ENCODE measurements at places on chromosomes 6 and 20. TPM values are rescaled to one million over a fixed set of nuclear protein-coding genes. Genes with fewer than 3 reads are reported as not detected.

DNA sequence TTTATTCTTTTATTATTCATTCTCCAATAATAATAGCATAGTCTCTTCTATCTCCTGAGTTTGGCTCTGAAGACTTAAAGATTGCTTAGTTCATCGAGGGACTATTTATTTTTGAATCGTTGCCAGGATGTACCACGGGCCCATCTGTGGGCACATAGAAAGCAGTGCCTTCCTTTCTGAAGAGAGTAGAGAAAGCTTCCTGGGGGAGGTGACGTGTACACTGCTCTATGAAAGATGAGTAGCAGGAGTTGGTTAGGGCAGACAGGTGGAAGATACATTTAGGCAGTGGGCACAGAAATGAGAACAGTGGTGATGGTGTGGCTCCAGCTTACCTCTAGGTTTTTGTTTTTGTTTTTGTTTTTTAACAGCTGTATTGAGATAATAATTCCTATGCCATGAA lies 98.4 kb downstream of the CDKAL1 start:
- DNase-seq: no peak

DNA sequence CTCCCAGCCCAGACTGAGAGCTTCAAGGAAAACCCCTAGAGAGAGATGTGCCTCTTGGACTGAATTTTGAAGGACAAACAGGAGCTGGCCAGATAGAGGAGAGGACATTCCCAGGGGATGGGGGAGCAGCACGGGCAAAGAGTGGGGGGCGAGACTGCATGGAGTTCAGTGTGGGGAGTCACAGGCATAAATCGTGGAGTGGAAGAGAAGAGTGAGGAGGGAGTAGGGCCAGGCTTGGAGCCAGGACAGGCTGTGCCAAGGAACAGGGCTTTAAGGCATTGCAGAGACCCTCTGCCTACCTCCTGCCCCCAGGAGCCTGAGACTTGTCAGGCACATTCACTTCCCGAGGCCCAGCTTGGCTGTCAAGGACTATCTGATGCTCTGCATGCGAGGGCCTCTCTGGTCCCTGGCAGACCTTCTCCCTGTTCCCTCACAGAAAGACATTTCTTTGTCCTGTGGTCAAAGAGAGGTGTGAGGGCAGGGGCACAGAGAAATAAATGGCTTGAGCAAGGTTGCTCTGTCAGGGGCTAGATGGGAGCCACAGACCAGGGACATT lies 5.2 kb upstream of the SLC22A7 start:
- no peak for DNase-seq

The MCHR2 gene
- not detected for total RNA-seq

The CLPSL1 gene
- not detected for total RNA-seq

GRCh38 chr20:38166703-38167233 lies 1.7 kb upstream of the TGM2 start:
- DNase-seq: no peak

The NRN1 gene
- total RNA-seq: 18.1 TPM

- DNase-seq: no peak
These were observed 54.9 kb upstream of the CARMIL1 start for GRCh38 chr6:25224242-25224641.

- DNase-seq: no peak
These were observed 27.1 kb downstream of the ADNP start for GRCh38 chr20:50904067-50904570.

The FUT9 gene
- total RNA-seq: not detected

The FGD2 gene
- total RNA-seq: 15.1 TPM

DNA sequence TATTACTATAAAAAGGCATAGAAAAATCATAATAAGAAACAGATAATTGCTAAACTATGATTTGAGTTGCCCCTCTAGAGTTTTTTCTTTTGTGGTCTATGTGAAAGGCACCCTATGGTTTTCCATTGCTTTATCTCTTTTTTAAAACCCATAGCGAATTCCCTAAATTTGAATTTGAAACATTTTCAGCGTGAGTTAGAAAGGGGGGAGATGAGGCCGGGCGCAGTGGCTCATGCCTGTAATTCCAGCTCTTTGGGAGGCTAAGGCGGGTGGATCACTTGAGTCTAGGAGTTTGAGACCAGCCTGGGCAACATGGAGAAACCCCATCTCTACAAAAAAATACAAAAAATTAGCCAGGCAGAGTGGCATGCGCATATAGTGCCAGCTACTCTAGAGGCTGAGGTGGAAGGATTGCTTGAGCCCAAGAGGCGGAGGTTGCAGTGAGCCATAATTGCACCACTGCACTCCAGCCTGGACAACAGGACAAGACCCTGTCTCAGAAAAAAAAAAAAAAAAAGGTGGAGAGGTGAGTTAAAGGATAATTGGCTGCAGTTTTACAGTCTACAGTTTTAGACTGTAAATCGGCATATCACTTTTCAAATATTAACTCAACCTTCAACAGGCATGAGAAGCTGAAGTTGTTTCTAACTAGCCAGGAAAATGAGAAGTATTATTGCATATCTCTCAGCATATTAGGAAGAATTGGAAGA lies 46.3 kb downstream of the SHLD1 start:
- no peak for DNase-seq

DNA sequence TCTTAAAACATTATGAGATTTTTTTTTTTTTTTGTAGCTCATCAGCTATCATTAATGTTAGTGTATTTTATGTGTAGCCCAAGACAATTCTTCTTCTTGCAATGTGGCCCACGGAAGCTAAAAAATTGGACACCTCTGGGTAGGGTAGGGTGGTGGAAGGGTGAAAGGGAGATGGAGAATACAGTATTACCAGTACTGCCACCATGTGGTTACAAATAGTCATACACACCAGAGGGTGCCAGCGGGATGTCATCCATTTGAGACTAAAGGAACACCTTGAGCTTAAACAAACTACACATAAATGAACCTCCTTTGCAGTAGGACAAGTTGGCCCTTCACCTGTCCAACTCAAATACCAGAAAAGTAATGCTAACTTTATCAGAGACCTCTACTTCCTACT lies 601.9 kb downstream of the HTR1B start:
- no peak for DNase-seq

GRCh38 chr6:116099036-116099435 lies 1.6 kb upstream of the NT5DC1 start:
- DNase-seq: no peak

DNA sequence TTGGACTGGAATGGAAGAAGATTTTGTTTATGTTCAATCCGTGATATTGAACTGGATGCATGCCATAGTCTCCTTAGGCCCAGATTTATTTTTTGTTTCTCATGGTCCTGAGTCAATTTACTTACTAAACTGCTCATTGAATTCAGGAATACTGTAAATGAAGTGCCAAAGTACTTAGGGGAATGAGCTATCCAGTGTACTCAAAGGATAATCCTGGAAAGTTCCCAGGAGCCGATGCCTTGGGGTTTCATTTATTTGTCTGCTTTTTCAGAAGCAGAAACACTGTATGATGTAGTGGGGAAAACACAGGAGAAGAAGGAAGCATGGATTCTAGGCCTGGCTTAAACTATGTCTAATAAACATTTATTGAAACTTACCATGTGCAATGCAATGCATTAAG lies 56.1 kb upstream of the THEMIS start:
- no peak for DNase-seq

The TPBG gene
- 5.3 TPM for total RNA-seq

DNA sequence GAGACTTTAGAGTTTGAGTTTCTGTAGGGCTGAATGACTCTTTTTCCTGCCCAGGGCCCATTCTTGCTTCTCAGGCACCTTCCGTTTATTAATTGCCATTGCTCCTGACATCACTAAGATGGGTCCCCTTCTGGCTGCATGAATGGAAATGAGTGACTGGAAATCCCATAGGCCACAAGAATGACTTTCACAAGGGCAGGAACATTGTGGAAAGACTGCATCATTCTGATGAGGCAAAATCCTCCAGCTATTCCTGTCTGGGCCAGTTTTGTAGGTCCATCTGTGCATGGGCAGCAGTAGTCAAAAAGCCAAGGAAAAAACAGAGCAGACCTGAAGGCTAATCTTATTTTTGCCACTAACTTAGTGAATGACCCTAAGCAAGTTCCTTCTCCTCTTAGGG lies 19.3 kb downstream of the TMEM74B start:
- no peak for DNase-seq

The PMEPA1 gene
- total RNA-seq: 60.3 TPM

The HLA-DQA2 gene
- 1.1 TPM for total RNA-seq

DNA sequence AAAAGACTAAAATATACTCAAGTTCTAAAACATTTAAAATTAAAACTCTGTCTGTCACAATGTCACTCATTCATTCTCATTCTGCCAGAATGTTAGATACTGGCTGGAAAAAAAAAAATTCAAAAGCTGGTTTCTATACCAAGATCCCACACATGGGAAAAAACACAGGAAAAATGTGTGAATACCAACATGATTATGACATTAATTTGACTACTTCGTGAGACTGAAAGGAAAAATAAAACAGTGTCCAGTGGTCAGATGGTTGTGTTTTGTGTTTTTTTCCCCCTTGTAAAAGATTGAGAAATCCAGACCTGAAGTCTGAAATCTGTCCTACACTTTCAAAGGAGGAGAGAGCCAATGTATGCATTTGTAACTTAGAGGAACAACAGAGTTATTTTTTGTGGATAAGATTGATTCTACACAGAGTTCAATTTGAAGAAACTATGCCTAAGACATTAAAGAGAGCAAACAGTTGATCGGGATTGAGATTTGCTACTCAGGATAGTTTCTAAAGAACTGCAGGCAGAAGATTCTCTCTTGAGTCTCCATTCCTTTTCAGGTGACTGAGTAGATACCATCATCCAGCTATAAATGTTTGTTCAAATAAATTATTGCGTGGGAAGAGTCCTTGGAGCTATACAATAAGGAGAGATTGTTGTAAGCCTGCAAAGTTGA lies 39.2 kb upstream of the TXLNB start:
- DNase-seq: no peak

GRCh38 chr6:101760843-101761621 lies 367.5 kb downstream of the GRIK2 start:
- no peak for DNase-seq

GRCh38 chr20:63686492-63687321 lies 9.7 kb upstream of the TNFRSF6B start:
- DNase-seq: peak; percentile 92

- DNase-seq: no peak
These were observed 66.5 kb upstream of the TENT5A start for GRCh38 chr6:81818901-81819361.

The BLCAP gene
- 87.9 TPM for total RNA-seq

GRCh38 chr6:116359131-116359530 lies 11.6 kb upstream of the DSE start:
- DNase-seq: no peak

- DNase-seq: no peak
These were observed at the start of gene ROS1 for GRCh38 chr6:117425431-117426153. Gene ROS1 (minus strand): TSS chr6:117425942. CDS start chr6:117425656, 286 bp downstream.

GRCh38 chr6:34520645-34521462 lies 35.3 kb downstream of the SPDEF start:
- peak; percentile 21 for DNase-seq

The PARD6B gene
- total RNA-seq: 3.2 TPM

GRCh38 chr6:138012682-138013081 lies 94.5 kb downstream of the PERP start:
- no peak for DNase-seq

GRCh38 chr20:13267231-13267630 lies 46.2 kb downstream of the ISM1 start:
- DNase-seq: no peak

DNA sequence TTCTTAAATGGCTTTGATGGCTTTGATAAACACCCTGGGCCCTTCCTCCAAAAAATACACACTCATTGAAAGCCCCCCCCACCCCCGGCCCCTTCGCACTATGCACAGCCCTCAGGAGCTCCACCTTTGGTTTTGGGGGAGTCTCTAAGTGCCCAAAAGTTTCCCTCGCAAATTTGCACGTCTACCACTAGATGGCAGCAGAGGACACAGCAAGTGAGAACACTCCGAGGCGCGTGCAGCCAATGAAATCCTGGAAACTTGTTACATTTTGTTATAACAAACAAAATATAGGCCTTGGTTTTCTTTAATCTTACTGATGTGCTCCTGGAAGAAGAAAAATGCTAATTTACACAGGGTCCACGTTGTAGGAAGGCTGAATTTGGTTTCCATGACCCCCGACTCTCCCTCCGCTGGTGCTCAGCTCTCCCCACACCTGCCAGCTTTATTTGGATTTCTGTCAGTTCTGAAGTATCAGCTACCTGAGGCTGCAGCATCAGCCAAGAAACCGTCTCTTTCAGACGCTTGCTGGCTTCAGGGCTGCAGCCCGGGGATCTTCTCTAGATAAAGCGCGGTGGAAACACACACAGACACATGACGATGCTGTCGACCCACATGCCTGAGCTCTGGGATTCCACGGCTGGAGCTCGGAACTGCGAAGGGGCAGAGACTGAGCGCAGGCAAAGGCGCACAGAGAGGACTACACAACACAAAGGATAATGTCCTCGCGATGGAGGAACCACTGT lies 148.3 kb upstream of the RPS6KA2 start:
- DNase-seq: peak; percentile 60

DNA sequence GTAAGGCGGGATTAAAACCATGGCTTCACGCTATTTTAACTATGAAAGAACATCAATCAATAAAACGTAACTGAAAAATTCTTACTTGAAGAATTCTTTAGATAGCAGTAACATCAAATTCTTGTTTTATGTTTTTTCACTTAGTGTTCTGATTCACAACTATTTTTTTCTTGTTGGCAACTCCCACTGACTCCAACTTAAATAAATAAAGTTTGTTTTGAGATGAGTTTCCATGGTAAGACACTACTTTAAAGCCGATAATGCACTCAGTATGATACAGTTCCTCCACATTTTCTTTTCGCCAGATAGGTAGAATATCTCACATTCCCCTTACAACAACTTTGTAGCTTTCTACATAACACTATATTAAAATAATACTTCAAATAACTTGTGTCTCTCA lies 33.1 kb upstream of the CNKSR3 start:
- DNase-seq: no peak

DNA sequence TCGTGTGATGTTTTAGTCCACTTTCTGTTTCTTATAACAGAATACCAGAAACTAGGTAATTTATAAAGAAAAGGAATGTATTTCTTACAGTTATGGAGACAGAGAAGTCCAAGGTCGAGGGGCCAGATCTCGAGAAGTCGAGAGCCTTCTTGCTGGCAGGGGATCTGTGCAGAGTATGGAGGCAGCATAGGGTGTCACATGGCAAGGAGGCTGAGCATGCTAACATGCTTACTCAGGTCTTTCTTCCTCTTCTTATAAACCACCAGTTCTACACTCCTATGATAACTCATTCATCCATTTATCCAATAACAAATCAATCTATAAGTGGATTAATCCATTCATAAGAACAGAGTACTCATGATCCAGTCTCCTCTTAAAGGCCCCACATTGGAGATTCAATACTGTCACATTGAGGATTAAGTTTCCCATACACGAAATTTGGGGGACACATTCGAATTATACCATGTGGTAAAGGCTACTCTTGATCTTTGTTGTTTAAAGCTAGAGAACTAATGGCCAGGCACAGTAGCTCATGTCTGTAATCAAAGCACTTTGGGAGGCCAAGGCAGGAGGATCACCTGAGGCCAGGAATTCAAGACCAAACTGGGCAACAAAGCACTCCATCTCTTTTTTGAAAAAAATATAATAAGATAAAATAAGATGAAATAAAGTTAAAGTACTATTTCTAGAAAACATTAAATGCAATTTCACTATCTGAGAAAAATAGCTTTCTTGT lies 2.1 kb downstream of the GOPC start:
- no peak for DNase-seq

Data from left cardiac atrium (tissue), 4 donors.